HepG2 (cell line): ENCODE measurements at places on chromosomes 12 and 14. TPM values are rescaled to one million over a fixed set of nuclear protein-coding genes. Genes with fewer than 3 reads are reported as not detected.

DNA sequence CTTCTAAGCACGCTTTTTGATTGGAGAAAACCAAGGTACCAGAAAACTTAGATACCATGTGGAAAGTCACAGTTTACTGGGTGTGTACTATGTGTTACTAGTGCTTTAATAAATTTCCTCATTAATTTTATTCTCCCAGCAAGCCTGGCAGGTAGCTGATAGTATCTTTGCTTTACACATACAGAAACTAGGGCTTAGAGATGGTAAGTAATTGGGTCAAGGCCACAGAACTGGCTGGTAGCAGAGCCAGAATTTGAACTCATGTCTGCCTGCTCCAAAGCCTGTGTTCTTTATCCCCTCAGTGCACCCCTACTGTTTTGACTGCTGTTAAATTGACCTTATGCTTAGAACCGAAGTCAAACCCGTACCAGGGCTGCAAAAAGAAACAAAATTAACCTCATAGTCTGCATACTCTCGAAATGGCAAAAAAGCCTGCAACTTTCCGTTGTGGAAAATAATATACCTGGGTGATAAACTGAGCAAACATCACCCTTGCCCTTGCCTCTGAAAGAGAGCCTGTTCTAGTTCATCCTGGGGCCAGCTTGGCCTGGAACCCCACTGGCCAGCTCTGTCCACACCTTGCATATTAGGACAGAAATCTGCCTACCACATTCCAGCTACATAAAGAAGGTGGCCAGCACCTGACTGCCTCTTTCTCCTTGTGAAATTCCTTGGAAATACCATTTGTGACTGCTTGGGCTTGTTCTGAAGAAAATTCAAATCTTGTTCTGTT, 118.9 kb downstream of the ETV6 start:
- DNase-seq = peak; percentile 35

GRCh38 chr14:80924365-80925103, 17.0 kb downstream of the CEP128 start:
- no peak for DNase-seq

DNA sequence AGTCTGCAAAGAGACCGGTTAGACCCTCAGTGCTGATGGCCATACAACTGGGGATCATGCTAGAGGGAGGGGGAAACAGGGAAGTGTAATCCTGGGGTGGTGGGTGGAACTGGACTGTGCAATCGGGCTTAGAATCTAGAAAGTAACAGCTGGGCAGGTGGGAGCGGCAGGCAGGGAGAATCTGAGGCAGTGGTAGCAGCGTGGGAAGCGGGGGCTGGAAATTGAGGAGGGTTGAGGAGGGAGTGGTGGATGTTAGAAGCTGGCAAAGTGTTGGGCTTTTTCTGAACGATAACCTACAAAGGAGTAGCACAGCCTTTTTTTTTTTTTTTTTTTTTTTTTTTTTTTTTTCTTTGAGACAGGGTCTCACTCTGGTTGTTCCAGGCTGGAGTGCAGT, 3.1 kb upstream of the IGFBP6 start:
- DNase-seq = no peak

DNA sequence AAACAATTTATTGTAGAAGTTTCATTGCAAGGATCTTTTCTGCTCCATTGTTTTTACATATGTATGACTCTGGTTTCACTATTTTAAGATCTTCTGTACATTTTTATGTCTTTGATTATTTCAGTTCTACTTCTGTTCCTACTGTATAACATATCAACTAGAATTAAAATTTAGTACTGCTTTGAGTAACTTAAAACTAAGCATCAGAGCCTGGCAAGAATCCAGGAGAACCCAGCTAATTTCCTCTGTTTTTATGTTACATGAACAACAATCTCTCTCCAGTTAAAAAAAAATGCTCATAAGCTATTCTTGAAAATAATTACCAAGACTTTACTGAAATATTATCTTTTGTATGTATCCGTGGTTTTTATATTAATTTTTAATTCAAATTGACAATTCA, 370.7 kb downstream of the TMTC2 start:
- DNase-seq = no peak

DNA sequence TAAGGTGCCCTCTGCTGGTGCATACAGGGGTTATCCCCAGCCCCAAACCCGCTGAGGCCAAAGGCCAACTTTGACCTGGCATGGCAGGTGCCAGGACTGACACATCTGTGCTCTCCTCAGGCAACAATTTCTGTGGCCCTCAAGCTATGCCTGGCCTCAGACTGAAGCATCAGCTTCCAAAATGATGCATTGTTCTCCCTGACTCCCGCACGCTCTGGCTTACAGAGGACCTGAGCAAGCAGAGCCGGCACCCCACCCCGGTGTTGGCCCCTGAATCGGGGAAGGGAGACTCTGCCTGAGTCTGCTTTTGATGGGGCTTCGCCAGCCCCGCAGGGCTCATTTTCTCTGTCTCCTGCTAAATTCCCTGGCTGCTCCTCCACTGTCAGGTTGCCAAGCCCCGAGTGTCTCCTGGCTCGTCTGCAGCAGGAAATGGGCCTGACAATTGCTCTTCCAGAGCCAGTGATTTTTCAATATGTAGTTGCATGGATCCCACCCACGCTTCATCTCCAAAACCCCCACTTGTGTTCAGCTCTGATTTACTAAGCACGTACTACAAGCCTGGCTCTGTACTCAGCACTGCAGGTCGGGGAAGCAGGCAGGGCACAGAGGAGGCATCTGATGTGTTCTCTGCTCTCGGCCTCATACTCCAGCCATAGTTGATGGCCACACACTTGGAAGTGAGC, 126.1 kb downstream of the SLC38A6 start:
- DNase-seq = no peak

GRCh38 chr12:66269757-66270383, 32.4 kb upstream of the HELB start:
- DNase-seq = peak; percentile 40

The SLCO1B1 gene
- total RNA-seq = not detected in 2 replicates

The GLIPR1L2 gene
- not detected in 2 replicates for total RNA-seq

The DPPA3 gene
- total RNA-seq = not detected in 2 replicates

The GPR65 gene
- total RNA-seq = not detected in 2 replicates

The SDSL gene
- 1.2 and 1.3 TPM in 2 replicates for total RNA-seq
